ENCODE measurements at places on chromosomes 7 and 10.
A peak's percentile ranks its signal among the peaks of the same experiment; 100 is the strongest.

GRCh38 chr10:114575417-114576131 is 82.5 kb downstream of the ABLIM1 start:
- no peak for DNase-seq

GRCh38 chr10:92240289-92241157 is 50.4 kb downstream of the CPEB3 start:
- DNase-seq, result peak; percentile 19

- no peak for DNase-seq
Measured at GRCh38 chr7:155392726-155393570, 65.0 kb upstream of the EN2 start.

DNA sequence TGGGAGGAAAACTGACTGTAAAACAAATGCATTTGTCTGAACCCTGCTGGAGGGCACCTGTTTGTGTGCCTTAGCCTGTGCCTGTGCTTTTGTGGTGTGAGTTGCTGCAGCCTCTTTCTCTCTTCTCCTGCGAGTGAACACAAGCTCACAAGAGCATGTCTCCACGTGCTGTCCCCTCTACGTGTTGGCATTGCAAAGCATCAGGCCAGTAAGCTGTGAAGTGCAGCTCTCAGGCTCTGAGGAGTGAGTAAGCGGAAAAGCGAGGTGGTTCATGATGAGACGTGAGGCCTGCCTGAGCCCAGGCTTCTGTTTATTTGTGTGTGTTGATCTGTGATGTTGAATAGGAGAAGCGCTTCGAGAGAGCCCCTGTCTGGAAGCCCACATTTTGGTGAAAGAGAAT is 85.6 kb upstream of the PDCD4 start:
- no peak for DNase-seq

- DNase-seq, result no peak
Measured at GRCh38 chr7:18087687-18088078, 60.0 kb upstream of the PRPS1L1 start.

GRCh38 chr10:6223981-6224380 is 21.2 kb downstream of the PFKFB3 start:
- DNase-seq, result no peak

GRCh38 chr10:112637901-112638300 is 190.9 kb downstream of the VTI1A start:
- no peak for DNase-seq

GRCh38 chr7:46814516-46815250 is 767.2 kb downstream of the TNS3 start:
- DNase-seq, result no peak

DNA sequence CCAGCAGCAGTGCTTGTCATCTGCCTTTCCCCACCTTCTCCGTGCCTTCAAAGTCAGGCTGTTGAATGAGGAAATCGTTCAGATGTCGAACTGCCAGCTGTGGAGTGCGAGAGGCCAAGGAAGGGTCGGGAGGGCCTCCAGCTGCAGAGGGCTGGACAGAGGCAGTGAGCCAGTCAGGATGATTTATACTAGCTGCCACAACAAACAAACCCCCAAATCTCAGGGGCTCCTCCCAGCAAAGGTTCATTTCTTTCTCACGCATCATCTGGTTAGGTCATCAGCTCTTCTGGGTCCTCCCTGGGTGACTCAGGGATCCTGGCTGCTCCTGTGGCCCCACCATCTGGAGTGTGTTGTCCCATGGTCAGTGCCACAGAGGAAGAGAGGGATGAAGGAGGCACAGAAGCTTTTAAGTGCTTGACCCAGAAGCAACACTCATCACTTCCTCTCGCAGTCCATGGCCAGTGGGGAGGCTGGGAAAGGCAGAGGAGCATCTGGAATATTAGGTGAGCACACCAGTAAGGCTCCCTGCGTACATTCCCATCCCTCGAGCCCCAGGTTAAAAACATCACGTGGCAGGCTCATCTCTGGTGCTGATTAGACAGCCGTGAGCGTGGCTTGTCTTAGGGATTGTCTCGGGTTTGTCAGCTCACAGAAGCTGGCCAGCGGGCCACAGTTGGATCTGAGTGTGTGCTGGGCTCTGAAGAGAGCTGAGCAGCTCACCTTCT is 140.7 kb downstream of the RGS10 start:
- DNase-seq, result no peak

DNA sequence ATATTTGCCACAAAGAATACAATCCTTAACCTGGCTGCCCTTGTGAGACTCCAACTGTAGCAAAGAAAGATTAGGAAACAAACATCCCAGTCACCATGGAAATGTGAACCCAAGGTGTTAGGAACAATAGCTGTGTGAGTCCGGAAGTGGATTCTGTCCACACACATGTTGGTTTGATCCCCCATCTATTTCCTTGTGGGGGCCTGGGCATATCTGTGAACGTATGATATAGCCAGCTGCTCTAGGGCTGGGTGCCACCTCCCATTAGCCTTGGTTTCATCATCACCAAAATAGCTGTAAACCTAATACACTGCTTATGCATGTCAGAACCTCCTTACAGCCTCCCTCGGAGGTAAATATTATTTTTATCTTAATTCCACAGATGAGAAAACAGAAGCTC is 26.4 kb downstream of the GRK5 start:
- DNase-seq, result no peak

- no peak for DNase-seq
Measured at GRCh38 chr10:43892062-43892770, 243.5 kb upstream of the ZNF32 start.

DNA sequence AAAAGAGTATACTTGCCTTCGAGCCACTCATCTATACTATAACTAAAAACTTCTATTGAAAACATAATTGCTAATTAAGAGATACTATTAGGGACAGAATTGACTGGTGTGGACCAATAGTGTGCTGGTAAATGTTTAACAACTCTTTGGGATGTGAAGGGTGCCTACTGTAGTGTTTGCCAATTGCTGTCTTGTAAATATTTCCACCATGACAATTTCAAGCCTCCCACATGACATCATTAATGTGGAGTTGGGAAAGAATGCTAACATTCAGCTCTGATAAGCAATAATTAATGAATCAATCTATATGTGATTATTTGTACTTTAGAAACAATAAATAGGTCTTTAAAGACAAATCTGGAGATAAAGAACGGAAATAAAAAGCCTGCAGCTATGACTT is 136.8 kb downstream of the DGKB start:
- DNase-seq, result no peak

DNA sequence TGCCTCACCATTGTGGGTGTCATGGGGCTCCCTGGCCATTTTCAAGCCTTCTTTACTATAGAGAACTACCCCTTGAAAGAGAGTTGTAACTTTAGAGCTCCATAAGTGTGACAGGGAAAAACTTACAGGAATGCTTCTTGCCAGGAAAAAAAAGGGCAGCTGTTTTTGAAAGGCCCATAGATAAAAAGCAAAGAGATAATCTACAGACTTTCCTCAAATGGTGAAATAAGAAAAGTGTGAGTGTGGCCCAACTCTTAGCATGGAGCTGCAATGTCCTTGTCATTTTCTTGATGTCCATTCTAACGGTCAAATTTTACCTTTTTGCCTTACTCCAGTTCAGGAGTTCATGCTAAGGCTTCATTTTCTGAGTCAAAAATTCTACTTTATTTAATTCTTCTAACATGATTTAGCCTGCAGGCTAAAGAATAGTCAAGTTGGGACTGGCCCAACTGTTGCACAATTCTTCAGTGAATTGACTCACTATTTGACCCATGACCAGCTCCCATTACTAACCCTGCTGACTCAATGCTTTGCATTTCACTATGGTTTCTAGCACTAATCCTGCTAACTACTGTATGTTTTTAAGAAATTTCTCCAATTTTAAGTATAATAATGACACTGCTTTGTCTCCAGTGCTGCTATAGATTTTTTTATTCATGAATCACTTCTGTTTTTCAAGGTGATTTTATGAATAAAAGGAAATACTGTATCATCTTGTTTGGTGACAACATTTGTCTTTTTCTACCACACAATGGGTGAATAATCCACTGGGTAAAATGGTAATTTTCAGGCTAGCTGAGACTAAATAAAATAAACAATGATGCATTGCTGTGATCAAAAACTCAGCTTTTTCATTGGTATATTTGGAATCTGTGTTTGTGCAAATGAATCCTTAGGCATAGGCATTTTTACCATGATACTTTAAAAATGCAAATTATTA is 41.4 kb upstream of the SGCE start:
- no peak for DNase-seq

Data from activated gamma-delta T cell treated with Interleukin-2 at 50 U/mL for 16 hours (primary cell).